ENCODE measurements at places on chromosomes 5 and 9.
A peak's percentile ranks its signal among the peaks of the same experiment; 100 is the strongest.

- no peaks in the 10 kb centered on the region for H3K36me3 ChIP-seq
- H3K27me3 ChIP-seq = no peaks in the 10 kb centered on the region
- no peak overlapping the region for H3K27ac ChIP-seq
- no peak for DNase-seq
- H3K4me1 ChIP-seq = no peaks in the 10 kb centered on the region
Measured at GRCh38 chr5:67337751-67338150, 141.2 kb upstream of the CD180 start.

DNA sequence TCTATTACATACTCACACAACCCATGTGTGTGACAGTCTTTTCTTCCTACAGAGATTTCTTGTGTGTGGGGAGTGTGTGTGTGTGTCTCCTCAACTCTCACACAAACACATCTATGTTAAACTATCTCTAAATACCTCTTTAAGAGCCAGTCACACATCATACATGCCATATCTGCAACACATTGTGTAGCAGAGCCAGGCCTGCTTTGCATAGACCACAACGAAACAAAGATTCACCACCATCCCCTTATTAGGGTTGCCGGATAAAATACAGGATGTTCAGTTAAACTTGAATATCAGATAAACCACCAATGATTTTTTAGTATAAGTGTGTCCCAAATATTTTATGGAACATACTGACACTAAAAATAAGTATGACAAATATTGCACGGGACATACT lies 2.3 kb downstream of the FAM170A start:
- DNase-seq = no peak
- no peaks in the 10 kb centered on the region for H3K4me1 ChIP-seq
- no peaks in the 10 kb centered on the region for H3K36me3 ChIP-seq
- H3K27me3 ChIP-seq = no peaks in the 10 kb centered on the region
- H3K4me3 ChIP-seq = no peak overlapping the region

DNA sequence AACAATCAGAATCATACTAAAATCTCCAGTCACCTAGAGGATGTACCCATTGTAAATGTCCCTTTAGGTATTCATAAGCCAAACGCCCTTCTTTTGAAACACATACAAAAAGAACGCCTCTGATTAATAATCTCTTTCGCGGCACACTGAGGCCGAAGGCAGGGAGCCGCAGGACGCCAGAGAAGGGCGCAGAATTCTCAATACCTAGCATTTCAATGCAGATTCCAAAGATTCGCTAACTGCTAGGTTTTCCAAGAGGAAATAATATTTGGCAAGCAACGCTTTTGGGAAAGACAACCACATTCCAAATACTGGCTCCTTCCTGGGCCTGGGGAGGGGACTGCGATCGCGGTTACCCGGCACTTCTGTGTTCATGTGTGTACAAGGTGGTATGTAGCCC lies 203.3 kb downstream of the MEF2C start:
- H3K27me3 ChIP-seq = no peaks in the 10 kb centered on the region
- H3K27ac ChIP-seq = no peak overlapping the region
- peak overlapping the region; percentile 48 for H3K4me3 ChIP-seq
- H3K4me1 ChIP-seq = peaks cover 4% of the 10 kb centered on the region
- no peaks in the 10 kb centered on the region for H3K36me3 ChIP-seq

GRCh38 chr5:147453875-147454814 lies 55.7 kb downstream of the DPYSL3 start:
- no peaks in the 10 kb centered on the region for H3K27me3 ChIP-seq
- peak overlapping the region; percentile 67 for H3K4me3 ChIP-seq
- peaks cover 8% of the 10 kb centered on the region for H3K4me1 ChIP-seq
- H3K27ac ChIP-seq = peak overlapping the region; percentile 91
- DNase-seq = peak; percentile 88

- no peak for DNase-seq
- no peaks in the 10 kb centered on the region for H3K27me3 ChIP-seq
- H3K4me3 ChIP-seq = no peak overlapping the region
- no peaks in the 10 kb centered on the region for H3K4me1 ChIP-seq
Measured at GRCh38 chr5:68884144-68884754, 209.6 kb upstream of the SLC30A5 start.

- H3K4me3 ChIP-seq = no peak overlapping the region
- H3K4me1 ChIP-seq = no peaks in the 10 kb centered on the region
- no peak overlapping the region for H3K27ac ChIP-seq
- H3K36me3 ChIP-seq = no peaks in the 10 kb centered on the region
- no peaks in the 10 kb centered on the region for H3K27me3 ChIP-seq
- DNase-seq = no peak
Measured at GRCh38 chr9:89955626-89956025, 350.8 kb downstream of the GADD45G start.
